ENCODE measurements at places on chromosomes 7 and 10.

GRCh38 chr10:25561758-25562157, 372.3 kb upstream of the MYO3A start:
- no peak for DNase-seq

DNA sequence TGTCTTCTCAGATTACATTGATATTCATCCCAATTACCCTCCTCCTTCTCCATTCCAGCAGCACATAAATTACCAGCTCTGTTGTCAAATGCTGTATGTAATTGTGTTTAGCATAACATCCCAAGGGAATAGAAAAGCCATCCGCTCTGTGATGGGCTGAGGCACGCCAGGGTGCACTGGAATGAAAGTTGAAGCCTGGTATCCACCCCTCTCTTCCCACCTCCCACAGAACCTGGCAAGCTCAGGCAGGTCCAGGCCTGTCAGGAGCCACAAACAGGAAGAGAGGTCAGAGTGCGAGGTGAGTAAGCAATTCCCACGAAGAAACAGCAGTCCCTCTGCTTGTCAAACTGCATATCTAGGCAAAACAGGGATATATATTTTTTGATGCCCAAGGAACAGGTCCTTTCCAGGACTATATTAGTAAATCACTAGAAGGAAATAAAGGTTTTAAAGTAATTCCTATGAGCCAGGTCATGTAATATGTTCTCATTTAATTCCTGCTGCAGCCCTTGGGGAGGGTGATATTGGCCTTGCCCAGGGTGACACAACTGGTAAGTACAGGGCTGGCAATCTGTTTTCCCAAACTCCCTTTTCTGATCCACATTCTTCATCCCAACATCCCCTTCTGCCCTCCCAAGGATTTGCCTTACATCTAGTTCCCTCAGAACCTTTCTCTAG, 155.6 kb upstream of the GHITM start:
- DNase-seq: no peak

- no peak for DNase-seq
These were observed 34.1 kb upstream of the NUB1 start for GRCh38 chr7:151307536-151307935.

DNA sequence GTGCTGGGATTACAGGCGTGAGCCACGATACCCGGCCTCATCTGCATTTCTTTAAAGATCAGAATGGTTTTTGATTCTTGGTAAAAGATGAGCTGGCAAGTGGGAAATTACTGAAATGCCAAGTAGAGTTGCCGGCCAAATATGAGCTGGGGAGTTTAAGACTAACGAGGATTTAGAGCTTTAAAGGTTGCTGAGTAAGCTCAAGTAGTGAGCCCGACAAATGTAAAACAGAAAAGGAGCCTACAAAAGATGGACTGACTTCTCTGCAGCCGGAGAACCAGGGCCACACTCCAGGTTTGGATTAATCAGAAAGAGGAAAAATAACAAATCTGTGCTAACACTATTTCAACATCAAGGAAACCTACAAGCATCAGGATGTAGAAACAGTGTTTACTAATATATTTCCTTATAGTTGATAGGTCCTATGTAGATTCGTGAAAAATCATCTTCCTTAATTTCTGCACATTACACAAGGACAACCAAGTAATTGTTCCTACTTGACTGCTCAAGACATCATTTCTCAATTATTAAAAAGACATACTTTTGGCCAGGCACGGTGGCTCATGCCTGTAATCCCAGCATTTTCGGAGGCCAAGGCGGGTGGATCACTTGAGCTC, 49.6 kb downstream of the MPP7 start:
- no peak for DNase-seq

DNA sequence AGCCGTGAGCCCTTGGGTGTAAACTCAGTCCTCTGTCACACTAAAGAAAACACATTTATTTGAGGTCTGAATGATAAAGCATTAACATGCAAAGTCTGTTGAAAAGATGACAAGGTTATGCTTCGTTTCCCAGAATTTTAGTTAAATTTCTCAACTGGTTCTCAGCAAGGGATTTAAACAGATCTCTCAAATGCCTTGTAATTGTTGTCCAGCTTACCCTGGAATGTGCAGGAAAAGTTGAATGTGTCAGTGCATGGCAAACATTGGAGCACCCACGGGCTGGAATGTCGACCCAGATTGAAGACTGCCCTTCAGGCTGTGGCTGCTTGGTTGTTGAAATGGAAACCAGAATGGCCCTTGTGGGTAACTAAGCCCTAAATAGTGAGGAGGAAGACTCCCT, 191.8 kb downstream of the TRIL start:
- no peak for DNase-seq

- DNase-seq: no peak
These were observed 6.9 kb downstream of the WNT8B start for GRCh38 chr10:100469756-100470155.

DNA sequence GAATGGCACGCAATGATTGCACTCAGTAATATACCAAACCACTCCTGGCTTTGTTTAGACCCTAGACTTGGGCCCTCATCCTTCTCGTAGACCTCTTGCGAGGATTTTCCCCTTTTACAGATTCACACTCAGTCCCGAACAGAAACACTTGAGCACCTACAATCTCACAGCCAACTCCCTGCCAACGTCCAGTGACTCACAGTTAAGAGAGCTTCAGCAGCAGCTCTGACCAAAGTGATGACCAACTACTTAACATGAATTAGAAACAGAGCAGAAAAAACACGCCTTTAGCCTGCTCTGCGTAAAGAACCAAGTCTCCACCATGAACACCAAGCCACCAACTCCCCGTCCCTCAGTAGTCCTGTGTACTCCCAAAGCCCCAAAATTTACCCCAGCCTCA, 2.2 kb downstream of the DNAJC30 start:
- no peak for DNase-seq

DNA sequence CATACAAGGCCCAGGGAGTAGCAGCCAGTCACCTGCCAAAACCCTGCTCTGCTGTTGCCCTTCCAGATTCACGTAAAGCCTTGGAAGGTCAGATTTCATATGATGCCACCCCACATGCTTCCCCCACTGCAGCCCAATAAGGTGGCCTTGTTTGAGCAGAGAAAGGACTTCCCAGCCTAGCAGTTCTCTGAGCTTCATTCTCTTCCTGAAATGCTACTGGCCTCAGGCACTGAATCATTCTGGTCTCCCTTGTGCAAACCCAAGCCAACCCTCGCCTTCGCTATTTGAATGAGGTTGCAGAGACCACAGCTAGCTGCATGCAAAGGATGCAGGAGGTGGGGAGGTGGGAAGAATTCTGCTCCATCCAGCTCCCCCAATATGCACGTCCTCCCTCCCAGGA, 60.3 kb upstream of the PLXNA4 start:
- DNase-seq: no peak

DNA sequence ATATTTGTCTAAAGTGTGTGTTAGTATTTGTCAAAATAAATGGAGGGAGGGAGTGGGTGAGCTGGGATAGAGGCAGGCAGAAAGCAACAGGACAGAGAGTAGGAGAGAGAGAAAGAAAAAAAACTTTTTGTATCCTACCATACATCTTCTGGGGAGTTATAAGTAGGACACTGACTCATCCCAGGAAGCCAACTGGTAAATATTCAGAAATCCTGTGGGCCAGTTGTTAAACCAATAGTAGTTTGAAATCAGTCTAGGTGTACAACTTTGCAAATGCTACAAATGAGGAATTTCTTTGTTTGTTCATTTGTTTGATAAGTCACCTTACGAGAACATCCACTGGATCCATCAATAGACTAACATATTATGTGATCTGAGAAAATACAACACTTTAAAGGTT, 980.9 kb downstream of the GATA3 start:
- DNase-seq: no peak

- DNase-seq: no peak
These were observed 35.7 kb downstream of the LHPP start for GRCh38 chr10:124497196-124497881.

DNA sequence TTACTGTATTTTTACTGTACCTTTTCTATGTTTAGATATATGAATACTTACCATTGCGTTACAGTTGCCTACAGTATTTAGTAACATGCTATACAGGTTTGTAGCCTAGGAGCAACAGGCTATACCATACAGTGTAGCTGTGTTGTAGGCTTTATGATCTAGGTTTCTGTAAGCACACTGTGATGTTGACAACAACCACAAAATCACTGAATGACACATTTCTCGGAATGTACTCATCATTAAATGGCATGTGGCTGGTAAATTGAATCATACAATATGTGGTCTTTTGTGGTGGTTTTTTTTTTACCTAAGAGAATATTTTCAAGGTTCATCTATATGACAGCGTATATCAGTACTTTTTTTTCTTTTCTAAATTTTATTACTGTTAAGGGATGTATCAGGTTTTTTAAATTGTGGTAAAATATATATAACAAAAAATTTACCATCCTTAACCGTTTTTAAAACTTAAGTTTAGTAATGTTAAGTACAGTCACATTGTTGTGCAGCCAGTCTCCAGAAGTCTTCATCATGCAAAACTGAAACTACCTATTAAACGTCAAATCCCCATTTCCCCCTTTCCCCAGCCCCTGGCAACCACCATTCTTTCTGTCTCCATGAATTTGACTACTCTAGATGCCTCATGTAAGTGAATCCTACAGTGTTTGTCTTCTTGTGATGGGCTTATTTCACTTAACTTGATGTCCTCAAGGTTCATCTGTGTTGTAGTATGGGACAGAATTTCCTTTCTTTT, 21.5 kb downstream of the BTAF1 start:
- no peak for DNase-seq

- DNase-seq: no peak
These were observed 32.6 kb downstream of the PRLHR start for GRCh38 chr10:118562851-118563250.

GRCh38 chr7:148495605-148496004, 95.0 kb upstream of the C7orf33 start:
- no peak for DNase-seq

GRCh38 chr10:127368929-127369328, 172.5 kb upstream of the INSYN2A start:
- DNase-seq: no peak

DNA sequence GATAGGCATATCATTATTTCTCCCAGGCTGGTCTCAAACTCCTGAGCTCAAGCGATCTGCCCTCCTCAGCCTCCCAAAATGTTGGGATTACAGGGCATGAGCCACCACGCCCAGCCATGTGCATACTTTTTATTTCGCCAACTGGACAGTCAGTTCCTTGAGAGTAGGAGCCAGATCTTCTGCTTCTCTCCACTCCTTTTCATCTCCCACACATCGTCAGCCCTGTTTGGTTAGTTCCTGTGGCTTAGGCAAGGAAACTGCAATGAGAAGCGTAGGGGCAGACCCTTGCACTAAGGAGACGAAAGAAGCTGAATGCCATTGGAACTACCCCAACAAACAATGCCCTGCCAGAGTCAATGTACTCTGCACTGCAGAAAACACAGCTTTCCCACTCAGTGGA, 178.2 kb downstream of the TRIL start:
- DNase-seq: no peak

DNA sequence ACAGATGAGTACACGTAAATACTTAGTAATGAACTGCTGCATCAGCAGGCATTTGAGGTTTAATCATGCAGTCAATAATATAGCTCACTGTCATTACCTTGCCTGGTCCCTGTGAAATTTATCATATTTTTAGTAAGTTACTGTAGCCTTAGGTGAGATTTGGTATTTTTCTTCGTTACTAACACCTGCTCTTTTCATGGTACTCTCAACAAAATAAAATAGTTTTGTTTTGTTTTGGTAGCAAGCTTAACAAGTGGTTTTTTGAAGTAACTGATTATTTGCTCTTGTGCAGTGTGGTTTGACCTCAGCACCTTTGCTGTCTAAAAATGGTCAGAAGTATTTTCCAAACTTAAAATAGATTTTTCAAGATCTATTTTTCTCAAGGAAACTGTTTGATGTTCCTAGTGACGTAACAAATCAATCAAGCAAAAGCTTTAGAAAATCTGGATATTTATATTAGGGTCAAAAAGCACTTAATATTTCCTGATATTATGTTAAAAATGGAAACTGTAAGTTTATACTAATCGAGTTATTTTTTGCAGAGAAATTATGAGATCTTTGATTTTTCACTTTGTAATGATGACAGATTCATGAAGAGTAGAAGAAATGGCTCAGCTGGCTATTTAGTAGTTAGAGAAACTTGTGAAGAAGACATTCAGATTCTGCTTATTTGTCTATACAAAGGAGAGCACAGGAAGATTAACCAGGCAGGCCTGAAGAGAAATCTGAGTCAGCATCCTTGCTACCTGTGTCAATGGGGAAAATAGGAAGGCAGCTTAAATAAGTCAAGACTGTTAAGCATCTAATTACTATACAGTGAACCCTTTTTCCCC, 21.0 kb upstream of the RPA3 start:
- no peak for DNase-seq

DNA sequence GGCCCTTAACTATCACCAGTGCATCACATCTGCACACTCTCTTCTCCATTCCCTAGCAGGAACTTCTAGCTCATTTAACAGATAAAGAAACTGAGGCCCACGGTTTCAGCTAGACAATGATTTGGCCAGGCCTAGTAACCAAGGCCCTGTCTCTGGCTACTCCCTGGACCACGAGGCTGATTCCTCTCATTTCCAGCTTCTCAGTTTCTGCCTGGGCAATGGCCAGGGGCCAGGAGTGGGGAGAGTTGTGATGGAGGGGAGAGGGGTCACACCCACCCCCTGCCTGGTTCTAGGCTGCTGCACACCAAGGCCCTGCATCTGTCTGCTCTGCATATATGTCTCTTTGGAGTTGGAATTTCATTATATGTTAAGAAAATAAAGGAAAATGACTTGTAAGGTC, 13.5 kb downstream of the AQP1 start:
- no peak for DNase-seq

- no peak for DNase-seq
These were observed 10.3 kb upstream of the H2AZ2 start for GRCh38 chr7:44858161-44858560.

- DNase-seq: no peak
These were observed 29.7 kb upstream of the SCIN start for GRCh38 chr7:12540850-12541249.

DNA sequence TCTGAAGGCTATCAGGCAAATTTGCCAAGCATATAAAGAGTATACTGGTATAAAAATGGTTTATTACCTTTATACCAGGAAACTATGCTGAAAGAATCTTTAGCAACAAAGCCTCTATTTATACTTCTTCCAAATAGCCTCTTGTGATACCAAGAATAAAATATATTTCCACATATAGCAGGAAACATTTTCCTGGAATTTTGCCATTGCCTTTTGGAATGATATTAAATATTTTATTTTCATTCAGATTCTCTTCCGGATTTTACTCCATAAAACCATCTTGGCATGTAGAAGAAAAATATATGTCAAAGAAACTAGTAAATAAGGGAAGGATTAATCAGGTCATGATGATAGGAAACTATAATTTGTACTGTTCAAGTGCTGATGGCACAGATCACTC, 17.7 kb downstream of the SOSTDC1 start:
- DNase-seq: no peak

GRCh38 chr7:129591868-129592267, 19.7 kb upstream of the NRF1 start:
- no peak for DNase-seq

GRCh38 chr10:82472406-82473335, 597.7 kb downstream of the NRG3 start:
- no peak for DNase-seq

- no peak for DNase-seq
These were observed 59.8 kb downstream of the BTAF1 start for GRCh38 chr10:91983416-91983815.

GRCh38 chr7:82605247-82605864, 161.8 kb upstream of the CACNA2D1 start:
- DNase-seq: peak; percentile 58

- DNase-seq: no peak
These were observed 349 bp upstream of the GNG11 start for GRCh38 chr7:93921186-93921585.

Data from erythroblast (primary cell).